ENCODE measurements at places on chromosomes 6 and 20.

DNA sequence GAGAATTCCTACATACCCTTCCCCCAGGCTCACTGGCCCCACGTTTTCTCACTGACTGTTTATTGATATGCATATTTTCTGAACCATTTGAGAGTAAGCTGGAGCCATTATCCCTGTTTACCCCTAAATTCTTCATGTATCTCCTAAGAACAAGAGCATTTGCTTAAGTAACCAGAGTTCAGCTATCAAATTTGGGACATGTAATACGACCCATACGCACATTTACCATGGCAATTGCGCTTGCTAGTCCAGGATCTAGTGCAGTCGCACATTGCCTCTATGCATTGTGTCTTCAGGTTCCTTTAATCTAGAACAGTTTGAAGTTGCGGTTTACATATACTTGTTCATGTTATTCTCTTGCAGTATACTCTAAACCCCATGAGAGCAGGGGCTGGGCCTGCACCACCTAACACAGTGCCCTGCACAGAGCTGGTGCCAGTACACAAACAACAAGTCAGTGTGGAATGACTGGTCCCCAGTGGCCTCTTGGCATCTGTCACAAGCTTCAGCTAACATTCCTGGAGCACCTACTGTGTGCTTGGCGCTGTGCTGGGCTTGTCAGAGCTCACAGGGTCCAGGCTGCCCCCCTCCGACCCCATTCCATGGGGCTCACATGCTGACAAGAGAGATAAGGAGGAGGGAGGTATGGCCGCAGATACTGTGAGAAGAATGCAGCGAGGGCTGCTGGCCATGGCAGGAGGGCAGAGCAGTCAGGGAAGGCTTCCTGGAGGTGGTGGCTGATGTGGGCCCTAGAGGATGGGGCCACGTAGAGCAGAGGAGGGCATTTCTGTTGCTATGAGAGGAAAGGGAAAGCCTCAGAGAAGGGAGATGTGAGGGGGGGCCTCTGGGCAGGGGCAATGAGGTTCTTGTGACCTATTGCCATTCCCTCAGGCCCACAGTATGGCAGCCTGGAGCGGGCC lies 28.1 kb downstream of the SPDEF start:
- no peak for DNase-seq

DNA sequence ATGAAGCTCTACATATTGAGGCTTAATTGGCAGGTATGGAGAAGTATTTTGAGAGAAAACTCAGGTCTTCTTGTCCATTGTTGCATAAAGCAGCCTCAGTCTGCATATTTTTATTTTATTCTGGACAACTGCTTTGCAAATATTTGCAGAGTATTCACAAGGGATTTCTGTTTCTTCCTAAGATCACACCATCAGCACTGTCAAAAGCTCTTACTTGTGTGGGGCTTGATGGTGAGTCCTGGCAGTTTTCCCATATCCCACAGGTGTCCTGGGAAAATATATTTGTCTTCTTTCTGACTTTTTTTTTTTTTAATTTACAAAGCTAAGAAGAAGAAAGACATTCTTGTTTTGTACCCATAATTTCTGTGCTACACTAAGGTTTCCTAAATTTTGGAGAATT lies 16.9 kb upstream of the MLIP start:
- no peak for DNase-seq

DNA sequence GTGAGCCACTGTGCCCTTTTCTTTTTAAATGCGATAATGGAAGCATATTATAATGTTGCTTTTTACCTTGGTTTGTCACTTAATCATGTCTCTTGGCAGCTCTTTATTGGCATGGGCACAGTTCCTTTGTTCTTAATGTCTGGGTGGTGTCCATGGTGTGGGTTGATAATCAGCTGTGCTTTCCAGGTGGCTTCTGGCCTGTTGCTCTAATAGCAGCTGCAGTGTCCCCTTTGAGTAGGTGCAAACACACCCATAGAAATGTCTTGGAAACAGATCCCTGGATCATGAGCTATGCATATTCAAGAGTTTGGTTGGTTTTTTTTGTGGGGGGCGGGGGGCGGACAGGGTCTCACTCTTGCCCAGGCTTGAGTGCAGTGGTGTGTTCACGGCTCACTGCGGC lies 29.9 kb downstream of the EFCAB8 start:
- DNase-seq = no peak

GRCh38 chr6:85923013-85923430 lies 280.3 kb upstream of the SYNCRIP start:
- peak; percentile 30 for DNase-seq

DNA sequence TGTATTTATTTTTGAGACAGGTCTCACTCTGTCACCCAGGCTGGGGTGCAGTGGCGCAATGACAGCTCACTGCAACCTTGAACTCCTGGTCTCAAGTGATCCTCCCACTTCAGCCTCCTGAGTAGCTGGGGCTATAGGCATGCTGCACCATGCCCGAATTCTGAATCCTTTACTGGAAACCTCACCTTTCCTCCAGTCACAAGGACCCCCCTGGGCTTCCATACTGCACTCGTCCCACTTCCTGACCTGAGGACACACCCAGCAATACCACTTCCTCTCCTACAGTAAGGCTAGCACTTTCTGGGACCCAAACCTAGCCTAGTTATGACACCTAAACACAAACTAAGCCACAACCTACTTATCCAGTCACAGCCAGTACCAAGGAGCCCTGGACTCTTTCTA lies 68.2 kb downstream of the FAM217A start:
- DNase-seq = no peak

GRCh38 chr20:23823111-23823510 lies 3.4 kb downstream of the CST2 start:
- DNase-seq = no peak

- DNase-seq = no peak
Observed at GRCh38 chr6:75052491-75052890, 153.4 kb downstream of the COL12A1 start.

DNA sequence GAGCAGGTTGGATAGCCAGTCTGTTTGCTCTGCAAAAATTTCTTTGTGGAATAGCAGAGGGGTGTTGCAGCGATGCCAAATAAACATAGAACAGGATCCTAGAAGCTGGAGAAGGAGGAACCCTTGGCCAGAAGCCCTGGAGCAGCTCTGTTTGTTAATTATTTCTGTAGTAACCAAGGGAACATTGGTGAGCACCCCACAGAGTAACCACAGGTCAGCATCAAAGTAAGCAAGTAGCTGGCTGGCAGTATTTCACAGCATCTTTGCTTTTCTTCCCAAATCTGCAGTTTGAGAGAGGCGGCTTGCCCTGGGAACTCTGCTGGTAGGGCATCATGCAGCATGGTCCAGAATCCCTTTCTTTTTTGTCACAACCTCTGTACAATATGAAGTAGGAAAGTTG lies 12.7 kb upstream of the APMAP start:
- DNase-seq = no peak

GRCh38 chr6:125809570-125810170 lies 18.9 kb downstream of the NCOA7 start:
- no peak for DNase-seq

- DNase-seq = no peak
Observed at GRCh38 chr20:21705575-21706260, at the start of gene PAX1. PAX1 (plus strand) TSS chr20:21705664; CDS start chr20:21705713, 49 bp downstream.

GRCh38 chr6:144662812-144663365 lies 377.8 kb downstream of the UTRN start:
- DNase-seq = no peak

GRCh38 chr20:57031867-57032355 lies 234.5 kb downstream of the BMP7 start:
- no peak for DNase-seq

GRCh38 chr20:53829255-53829723 lies 235.7 kb upstream of the ZNF217 start:
- no peak for DNase-seq

Data from DMS 273 treated with DMSO at 0.1 percent for 48 hours (cell line).